ENCODE measurements at places on chromosomes 11 and 22.

DNA sequence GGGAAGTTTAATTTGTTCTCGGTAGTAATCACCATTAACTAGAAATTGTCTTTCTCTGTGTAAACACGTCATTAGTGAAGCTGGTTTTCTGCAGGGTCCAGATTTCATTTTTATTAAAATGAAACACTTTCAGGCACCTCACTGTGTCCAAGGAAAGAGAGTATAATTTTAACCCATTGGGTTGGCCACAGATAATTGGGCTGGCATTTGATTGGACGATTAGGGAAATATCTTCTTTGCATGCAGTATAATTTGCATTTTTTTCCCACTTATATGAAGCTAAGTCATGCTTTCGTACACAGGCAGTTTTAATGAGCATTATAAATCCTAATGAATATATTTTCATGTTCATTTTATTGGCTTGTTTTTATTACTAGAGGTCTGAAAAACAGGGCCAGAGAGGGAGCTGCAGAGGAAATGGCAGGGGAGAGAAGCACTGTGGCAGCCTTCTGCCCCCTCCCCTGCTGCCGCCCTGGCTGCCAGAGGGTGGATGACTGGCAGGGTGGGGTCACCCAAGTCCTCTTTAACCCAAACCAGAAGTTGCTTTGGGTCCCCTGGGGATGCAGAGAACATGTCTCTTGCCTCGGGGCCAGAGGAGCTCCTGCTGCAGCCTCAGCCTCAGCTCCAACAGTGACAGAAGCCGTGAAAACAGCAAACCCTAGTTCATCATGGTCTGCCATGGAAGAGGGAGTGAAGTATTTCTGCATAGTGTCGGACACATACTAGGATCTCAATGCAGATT lies 93.9 kb downstream of the PKNOX2 start:
- no peak for DNase-seq

DNA sequence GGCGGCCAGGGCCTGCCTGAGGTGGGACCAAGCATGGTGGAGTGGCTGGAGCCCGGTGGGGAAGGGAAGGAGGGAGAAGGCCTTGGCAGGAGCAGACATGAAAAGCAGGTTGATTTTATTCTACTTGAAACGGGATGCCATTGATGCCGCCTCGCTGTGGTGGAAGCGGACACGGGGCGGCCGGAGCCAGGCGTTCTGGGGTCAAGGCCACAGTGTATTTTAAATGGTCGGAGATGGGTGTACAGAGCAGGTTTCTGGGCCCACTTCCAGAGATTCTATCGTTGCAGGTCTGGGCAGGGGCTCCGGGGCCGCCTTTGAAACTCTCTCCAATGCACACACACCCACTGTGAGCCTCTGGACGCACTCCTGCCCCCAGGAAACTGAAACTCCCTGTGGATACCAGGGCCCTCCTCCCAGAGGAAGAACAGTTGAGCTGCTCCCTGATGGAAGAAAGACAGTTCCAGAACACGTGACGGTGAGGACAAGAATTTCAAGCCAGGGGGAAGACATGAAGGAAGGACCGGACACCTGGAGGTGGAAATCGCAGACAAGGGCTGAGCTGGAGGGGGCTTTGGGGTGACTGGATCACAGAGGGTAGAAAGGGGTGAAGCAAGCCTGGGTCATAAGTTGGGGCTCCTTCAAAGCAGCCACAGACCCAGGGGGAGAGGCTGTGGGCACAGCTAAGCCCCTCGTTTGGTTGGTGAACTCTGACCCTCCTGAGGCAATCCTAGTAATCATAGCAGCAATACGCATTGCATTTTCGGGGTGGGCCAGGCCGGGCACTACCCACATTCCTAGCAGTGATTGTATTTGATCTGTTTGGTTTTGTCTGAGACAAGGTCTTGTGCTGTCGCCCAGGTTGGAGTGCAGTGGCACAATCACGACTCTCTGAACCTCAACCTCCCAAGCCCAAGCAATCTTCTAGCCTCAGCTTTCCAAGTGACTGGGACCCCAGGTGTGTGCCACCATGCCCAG lies 12.3 kb upstream of the LINC01488 start:
- DNase-seq, result no peak

DNA sequence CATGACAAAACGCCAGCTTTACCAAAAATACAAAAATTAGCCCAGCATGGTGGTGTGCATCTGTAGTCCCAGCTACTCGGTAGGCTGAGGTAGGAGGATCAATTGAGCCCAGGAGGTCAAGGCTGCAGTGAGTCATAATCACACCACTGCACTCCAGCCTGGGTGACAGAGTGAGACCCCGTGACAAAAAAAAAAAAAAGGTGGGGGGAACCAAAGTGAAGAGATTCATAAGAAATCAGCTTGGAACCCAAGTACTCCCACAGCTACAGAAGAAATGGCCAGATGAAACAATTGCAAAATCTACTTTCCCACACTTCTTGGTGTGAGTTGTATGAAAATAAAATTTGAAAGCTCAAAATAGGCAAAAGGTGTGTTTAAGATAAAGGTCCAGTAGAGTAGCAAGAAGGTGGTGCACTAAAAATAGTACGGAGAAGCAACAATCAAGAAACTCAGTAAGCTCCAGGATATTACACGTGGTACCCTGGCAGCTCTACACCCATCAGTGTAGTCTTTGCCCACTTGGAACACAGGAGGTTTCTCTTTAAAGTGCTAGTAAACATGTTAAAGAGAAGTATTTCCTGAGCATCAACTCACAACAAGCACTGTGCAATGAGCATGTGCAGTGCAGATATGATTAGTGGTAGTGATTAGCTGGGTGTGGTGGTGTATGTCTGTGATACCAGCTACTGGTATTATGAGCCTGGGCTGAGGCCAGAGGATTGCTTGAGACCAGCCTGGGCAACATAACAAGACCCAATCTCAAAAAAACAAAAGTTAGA lies 5.3 kb downstream of the HARBI1 start:
- no peak for DNase-seq

- DNase-seq, result no peak
These were observed 8.8 kb upstream of the CEP295 start for GRCh38 chr11:93652679-93653078.

DNA sequence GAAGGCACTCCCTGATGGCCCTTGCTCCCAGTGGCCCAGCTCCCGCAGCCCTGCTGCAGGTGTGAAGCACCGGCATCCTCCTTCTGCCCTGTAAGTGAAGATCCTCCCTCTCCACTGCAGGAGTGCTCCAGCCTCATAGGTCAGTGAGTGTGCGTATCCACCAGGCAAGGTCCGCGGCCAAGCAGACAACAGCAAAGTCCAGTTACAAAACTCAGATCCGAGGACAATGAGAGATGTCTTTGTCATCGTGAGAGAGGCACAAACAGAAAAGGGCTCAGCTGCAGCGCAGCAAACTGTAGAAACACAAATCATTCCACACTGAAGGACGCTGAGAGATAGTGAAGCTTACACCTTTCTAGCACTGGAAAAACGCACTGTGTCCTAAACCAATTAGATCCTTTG lies 46.1 kb downstream of the MYH9 start:
- DNase-seq, result no peak

DNA sequence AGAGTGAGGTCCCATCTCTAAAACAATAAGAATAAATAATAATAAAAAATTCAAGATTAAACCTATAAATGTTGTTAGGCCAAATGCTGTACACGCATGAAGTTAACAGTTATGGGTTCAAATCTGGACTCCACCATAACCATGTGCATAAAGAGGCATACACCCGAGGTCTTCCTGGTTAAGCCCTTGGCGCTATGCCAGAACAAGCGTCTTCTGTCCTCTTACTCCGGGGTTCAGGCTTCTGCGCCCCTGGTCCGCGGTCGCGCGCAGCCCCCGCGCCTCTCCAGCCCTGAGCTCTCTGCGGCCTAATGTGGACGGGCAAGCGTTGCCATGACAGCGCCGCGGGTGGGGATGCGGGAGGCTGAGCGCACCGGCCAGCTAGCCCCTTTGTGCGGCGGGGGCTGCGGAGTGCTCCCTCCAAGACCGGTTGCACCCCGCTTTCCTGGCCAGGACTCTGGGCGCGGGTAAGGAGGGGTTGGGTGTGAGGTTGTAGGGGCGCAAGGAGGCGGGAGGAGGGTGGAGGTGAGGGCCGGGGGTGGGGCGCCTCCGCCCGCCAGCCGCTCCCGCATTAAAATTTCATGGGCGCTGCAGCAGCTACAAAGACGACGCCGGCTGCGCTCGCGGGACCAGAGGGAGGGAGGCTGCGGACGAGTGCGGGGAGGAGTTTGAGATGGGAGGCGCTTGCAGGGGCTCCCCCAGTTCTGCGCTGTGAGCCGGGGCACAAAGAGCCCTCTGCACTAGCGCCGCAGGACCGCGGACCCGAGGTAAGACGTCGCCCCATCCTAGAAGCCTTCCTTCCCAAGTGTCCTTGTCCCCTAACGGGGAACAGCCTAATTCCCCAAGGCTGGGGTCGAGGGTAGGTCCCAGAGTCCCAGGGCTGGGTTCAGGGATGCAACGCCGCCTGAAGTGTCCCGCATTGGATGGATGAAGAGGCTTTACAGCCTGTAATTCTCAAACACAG lies at the start of gene MIAT:
TSS of gene MIAT (plus strand) at position 698 of the 961 bp plus-strand sequence.
- no peak for DNase-seq

DNA sequence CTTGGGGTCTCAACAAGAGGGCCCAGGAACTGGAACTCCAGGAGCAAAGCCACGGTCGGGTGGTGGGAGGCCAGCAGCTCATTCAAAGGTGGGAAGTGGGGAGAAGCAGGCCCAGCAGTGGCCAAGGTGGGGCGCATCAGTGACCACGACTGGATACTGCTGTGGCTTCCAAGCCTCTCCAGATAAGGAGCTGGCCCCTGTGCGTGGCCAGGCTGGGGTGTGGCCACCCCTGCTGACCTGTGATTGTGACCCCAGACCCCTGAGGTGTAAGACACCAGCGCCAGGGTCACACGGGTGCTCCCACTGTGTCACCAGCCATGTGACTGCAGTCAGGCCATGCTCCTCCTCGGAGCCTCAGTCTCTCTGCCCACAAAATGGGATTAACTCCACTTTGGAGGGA lies 20.3 kb downstream of the A4GALT start:
- no peak for DNase-seq

DNA sequence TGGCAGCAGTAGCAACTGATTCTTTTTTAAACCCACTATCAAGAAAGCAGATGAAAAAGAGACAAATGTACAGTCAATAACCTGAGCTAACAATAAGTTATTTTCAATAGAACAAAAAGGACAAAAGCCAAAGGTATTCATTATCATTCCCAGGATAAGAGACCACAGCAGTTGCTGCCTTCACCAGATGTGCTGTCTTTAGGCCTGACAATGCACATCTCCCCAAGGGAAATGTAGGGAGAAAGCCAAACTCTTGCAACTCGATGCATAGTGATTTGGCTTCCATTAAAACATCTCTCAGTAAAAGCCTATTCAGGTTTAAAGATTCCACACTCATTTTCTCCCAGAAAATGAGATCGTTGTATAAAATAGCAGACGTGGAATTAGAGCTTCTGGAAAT lies 210.7 kb downstream of the METTL15 start:
- DNase-seq, result no peak

GRCh38 chr11:126495281-126496220 lies 140.1 kb downstream of the ST3GAL4 start:
- DNase-seq, result peak; percentile 26

- DNase-seq, result no peak
These were observed 83.5 kb downstream of the SLC36A4 start for GRCh38 chr11:93114304-93114703.

DNA sequence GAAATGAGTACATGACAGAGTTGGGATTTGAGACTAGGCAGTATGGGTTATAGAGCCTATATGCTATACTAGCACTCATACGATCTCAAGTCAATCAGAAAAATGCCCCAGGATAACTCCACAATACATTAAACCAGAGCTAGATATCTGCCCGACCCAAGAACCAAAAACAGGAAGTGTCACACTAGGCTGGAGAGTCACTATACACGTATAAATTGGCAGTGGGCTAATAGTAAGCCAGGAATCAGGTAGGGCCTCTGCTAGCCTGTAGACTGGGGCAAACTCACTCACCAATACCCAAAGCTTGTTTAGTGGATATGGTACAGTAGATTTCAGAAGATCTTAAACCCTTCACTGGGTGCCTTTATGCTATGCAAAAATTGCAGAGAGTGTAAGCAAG lies 16.2 kb upstream of the EIF4G2 start:
- DNase-seq, result no peak

DNA sequence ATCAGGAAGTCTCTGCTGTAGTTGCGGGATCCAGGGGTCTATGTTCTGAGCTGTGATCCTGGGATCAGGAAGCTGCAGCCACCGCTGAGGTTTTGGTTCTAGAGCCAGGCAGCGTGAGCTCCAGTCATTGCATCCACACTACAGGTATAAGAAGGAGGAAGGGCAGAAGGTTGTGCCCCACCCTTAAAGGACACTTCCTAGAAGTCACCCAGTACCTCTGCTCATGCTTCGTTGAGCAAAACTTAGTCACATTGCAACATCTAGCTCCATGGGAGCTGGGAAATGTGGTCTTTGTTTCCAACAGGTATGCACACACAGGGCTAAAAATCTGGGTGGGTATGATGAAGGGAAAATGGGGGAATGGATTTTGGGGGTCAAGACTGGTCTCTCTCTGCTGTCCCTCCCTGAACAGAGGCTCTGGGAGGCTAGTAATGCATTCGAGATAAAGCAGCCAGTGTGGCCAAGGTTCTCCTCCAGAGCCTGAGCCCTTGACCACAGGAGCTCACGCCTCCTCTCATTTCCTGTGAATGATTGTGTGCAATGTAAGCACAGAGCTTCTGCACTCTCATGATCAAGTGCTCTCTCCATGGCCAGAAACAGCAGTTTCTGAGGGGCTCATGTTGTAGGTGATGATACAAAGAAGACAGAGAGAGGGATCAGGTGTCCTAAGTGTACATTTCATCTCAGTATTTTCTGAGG lies 86.8 kb upstream of the OR4B1 start:
- DNase-seq, result no peak

- no peak for DNase-seq
These were observed 6.5 kb downstream of the GAL start for GRCh38 chr11:68690671-68691401.

DNA sequence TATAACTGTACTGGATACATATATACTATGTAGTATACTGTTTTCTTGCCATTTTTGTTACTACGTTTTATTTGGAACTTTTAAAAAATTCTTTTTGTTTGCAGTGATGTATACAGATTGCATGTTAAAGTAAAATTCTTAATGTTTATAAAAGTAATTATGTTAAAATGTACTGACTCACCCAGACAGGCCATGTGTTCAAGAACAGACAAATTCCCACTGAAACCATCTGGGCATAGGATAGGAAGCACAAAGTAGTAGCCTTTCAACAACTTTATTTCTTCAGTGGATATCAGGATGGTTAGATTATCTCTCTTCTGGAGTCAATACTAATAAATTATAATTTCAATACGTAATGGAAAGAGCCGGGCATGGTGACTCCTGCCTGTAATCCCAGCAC lies 19.8 kb downstream of the PRMT3 start:
- DNase-seq, result no peak

- DNase-seq, result no peak
These were observed 37.6 kb downstream of the PTPRJ start for GRCh38 chr11:48017831-48018527.

Measured in NCI-H510A (cell line).